Activated T-helper 17 cell treated with anti-CD3 and anti-CD28 coated beads, Interleukin-2, amount 50 U/mL, for 72 hours (primary cell): ENCODE measurements at places on chromosomes 2 and 18. TPM values are rescaled to one million over a fixed set of nuclear protein-coding genes. Genes with fewer than 3 reads are reported as not detected.

EN1 gene
- total RNA-seq, result not detected

ABCG8 gene
- total RNA-seq, result not detected

CXCR4 gene
- total RNA-seq, result 360 TPM

DNA sequence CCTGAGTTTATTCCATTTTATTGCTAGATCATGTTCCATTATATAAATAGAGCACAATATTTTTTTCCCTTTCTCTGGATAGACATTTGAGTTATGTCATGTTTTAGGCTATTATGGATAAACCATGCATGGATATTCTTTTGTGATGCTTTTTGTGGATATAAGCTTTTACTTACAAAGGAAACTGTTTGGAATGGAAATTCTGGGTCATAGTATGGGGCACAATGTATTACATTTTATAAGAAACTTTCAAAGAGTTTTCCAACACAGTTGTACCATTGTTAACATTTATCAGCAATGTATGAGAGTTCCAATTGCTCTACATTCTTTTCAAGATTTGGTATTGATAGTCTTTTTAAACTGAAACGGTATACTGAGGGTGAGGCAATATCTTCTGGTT lies 749.4 kb downstream of the SOCS6 start:
- H3K36me3 ChIP-seq, result no peaks in the 10 kb centered on the region
- no peak overlapping the region for H3K4me3 ChIP-seq
- H3K27ac ChIP-seq, result no peak overlapping the region
- H3K27me3 ChIP-seq, result peaks cover 7% of the 10 kb centered on the region
- H3K4me1 ChIP-seq, result no peaks in the 10 kb centered on the region

GRCh38 chr2:195659982-195660890 lies 3.2 kb downstream of the SLC39A10 start:
- H3K4me1 ChIP-seq, result peaks cover 23% of the 10 kb centered on the region
- no peaks in the 10 kb centered on the region for H3K27me3 ChIP-seq
- peaks cover 46% of the 10 kb centered on the region for H3K36me3 ChIP-seq
- ATAC-seq, result peak; percentile 18

DNA sequence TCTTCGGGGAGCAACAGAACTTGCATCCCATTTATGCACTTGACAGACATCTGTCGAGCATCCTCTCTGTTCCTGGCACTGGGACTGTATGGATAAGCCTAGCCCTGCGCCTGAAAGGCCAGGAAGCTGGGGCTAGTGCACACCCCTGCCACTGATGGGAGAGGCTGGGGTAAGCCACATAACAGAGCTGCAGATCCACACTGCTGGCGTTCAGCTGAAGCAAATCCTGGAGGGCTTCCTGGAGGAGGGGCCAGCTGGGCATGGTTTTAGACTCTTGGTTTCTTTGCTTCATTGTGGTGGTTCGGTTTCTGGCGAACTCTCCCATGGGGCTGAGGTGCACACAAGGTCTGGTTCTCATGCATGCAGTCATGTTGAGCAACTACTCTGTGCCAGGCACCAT lies 45.5 kb upstream of the FOSL2 start:
- peak overlapping the region; percentile 94 for H3K27ac ChIP-seq
- H3K4me1 ChIP-seq, result peaks cover 14% of the 10 kb centered on the region
- H3K27me3 ChIP-seq, result no peaks in the 10 kb centered on the region
- no peaks in the 10 kb centered on the region for H3K36me3 ChIP-seq

DNA sequence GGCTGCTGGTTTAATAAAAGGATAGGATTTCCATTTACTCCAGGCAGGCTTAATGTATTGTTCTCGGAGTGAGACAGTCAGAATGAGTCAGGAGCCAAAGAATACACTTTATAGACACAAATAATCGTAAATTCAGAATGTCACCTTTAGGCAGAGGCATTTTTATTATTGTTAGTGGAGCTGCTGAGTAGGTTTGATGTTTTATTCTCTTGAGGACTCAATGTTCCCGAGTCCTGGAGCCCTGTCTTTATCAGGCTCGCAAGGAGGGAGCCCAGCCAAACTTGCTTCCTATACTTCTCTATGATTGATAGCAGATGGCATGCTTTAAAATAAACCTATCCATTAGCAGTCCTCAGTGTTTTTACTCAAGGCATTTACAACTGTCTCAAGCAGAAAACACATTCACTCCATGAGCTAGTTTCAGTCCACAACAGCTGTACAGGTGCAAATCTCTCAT lies 492.3 kb upstream of the ZEB2 start:
- H3K4me1 ChIP-seq, result no peaks in the 10 kb centered on the region
- H3K4me3 ChIP-seq, result no peak overlapping the region
- no peaks in the 10 kb centered on the region for H3K36me3 ChIP-seq
- no peak for ATAC-seq
- H3K27me3 ChIP-seq, result no peaks in the 10 kb centered on the region

- no peaks in the 10 kb centered on the region for H3K4me1 ChIP-seq
- H3K27me3 ChIP-seq, result no peaks in the 10 kb centered on the region
- H3K27ac ChIP-seq, result no peak overlapping the region
- no peak overlapping the region for H3K4me3 ChIP-seq
- no peak for ATAC-seq
- H3K36me3 ChIP-seq, result no peaks in the 10 kb centered on the region
Observed at GRCh38 chr18:68840554-68841263, 42.8 kb downstream of the CCDC102B start.

- no peaks in the 10 kb centered on the region for H3K4me1 ChIP-seq
- no peaks in the 10 kb centered on the region for H3K36me3 ChIP-seq
- no peak for ATAC-seq
- H3K27ac ChIP-seq, result no peak overlapping the region
- no peak overlapping the region for H3K4me3 ChIP-seq
- H3K27me3 ChIP-seq, result peaks cover 12% of the 10 kb centered on the region
Observed at GRCh38 chr2:133817680-133818566, 249.7 kb upstream of the NCKAP5 start.

DNA sequence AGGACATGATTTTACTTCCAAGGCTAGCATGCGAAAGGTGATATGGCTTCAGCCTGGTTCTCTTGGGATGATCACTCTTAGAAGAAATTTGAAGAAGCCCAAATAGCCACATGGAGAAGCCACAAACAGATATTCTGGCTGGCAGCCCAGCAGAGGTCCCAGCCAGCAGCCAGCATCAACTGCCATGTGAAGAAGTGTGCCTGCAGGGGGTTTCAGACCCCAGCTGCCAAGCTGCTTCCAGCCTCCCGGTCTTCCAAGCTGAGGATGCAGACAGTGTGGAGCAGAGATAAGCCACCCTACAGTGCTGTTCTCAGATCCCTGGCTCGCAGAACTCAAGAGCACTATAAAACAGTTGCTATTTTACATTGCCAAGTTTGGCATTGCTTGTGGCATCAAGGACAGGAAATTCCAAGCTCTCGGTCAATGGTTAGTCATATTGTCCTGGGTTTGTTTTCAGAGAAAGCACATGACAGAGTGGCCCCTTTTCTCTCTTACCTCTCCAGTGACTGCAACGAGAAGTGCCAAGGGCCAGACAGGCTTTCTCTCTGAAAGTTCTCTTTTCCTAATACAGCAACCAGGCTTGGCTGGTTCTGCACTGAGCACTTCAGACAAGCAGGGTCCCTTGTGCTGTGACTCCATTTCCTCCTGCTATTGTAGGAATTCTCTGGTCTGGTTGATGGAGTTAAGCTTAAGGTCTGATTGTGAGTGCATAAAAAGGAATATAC lies 223.7 kb downstream of the ANKRD30B start:
- H3K36me3 ChIP-seq, result no peaks in the 10 kb centered on the region
- no peaks in the 10 kb centered on the region for H3K27me3 ChIP-seq
- ATAC-seq, result no peak
- H3K4me1 ChIP-seq, result no peaks in the 10 kb centered on the region

DNA sequence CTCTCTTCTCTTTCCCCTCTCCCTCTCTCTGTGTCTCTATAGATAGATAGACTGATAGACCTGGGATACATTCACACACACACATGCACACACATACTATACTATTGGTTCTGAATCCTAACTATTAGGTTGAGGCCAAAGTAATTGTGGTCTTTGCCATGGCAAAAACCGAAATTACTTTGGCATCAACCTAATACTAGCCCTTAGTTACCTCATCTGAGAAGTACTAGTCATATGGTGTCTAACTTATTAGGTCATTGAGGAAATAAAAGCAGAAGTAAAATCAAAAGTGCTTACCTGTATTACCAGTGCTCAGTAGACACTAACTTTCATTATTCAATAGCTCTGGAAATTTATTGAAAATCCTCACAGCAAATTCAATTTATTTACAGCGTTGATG lies 451.5 kb downstream of the EPHA4 start:
- H3K4me1 ChIP-seq, result no peaks in the 10 kb centered on the region
- no peak for ATAC-seq
- H3K27me3 ChIP-seq, result peaks cover 18% of the 10 kb centered on the region
- H3K36me3 ChIP-seq, result no peaks in the 10 kb centered on the region

DNA sequence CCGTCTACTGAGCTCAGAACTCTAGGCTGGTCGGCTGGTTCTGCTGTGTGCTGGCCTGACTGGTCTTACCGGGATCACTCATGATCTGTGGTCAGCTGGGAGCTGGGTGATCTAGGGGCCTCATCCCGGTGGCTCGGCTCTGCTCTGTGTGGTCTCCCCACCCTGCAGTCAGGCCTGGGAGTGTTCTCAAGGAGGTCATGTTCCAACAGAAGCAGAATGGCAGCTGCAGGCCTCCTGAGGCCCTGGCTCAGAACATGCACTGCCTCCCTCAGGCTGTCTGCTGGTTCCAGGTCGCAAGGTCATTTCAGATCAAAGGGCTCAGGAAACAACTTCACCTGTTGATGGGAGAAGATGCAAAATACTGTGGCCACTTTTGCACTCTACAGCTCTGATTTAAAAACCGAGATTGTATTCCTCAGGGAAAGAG lies 81.1 kb upstream of the RFX8 start:
- H3K36me3 ChIP-seq, result no peaks in the 10 kb centered on the region
- H3K4me3 ChIP-seq, result no peak overlapping the region
- no peak for ATAC-seq
